Bone marrow (tissue), 2 donors: ENCODE measurements at places on chromosomes 4 and X.

GRCh38 chr4:140679576-140679975 is 76.6 kb downstream of the TBC1D9 start:
- no peak for DNase-seq

DNA sequence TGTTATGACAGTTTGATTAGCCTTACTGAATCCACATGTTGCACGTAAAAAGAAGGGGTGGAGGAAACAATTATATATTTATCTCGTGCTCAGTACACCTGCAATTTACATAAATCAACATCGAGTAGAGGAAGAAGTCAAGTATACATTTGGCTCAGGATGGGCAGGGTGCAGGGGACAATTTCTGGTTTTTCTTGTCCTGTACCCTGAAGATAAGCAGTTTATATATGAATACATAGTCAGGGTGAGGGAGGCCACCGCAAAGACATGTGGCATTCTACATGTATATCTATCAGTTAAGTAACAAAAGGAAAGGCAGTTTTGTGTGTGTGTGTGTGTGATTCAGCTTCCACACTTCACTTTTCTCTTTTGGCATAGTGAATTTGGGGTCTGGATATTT is 11.1 kb upstream of the EREG start:
- DNase-seq = no peak

DNA sequence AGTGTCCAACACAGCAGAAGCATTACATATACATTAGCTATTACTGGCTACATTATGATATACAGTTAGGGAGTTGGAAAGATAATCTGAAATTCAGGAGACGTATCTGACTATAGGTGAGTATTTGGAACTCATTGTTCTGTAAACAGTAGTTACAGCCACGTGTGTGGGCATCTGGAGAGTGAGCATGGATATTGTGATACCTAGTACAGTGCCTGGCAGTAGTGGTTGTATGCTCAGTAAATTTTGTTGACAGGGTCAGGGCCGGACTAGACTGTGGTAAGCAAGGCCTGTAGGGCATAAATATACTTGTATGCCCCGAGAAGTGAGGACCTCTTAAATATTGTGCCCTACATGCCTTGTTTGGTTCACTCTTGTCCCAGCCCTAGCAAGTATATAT is 2.9 kb downstream of the F9 start:
- no peak for DNase-seq

DNA sequence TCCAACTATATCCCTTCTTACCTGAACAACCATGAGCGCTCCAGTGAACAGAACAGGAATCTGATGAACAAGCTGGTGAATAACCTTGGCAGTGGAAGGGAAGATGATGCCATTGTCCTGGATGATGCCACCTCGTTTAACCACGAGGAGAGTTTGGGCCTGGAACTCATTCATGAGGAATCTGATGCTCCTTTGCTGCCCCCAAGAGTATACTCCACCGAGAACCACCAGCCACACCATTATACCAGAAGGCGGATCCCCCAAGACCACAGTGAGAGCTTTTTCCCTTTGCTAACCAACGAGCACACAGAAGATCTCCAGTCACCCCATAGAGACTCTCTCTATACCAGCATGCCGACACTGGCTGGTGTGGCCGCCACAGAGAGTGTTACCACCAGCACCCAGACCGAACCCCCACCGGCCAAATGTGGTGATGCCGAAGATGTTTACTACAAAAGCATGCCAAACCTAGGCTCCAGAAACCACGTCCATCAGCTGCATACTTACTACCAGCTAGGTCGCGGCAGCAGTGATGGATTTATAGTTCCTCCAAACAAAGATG is 870.2 kb downstream of the ADGRL3 start:
- DNase-seq = no peak

DNA sequence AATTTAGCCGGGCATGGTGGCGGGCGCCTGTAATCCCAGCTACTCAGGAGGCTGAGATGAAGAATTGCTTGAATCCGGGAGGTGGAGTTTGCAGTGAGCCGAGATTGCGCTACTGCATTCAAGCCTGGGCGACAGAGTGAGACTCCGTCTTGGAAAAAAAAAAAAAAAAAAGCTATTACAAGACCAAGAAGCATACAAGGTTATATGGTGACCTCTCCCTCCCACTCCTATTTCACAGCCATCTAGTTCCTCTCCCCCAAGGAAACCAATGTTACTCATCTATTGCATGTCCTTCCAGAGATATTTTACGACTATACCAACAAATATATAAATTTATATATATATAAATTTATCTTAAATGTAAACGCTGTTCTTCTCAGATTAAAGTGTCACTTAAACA is 3.2 kb downstream of the SLC9A7 start:
- no peak for DNase-seq

- DNase-seq = no peak
Measured at GRCh38 chrX:11733614-11734013, 24.4 kb upstream of the MSL3 start.

DNA sequence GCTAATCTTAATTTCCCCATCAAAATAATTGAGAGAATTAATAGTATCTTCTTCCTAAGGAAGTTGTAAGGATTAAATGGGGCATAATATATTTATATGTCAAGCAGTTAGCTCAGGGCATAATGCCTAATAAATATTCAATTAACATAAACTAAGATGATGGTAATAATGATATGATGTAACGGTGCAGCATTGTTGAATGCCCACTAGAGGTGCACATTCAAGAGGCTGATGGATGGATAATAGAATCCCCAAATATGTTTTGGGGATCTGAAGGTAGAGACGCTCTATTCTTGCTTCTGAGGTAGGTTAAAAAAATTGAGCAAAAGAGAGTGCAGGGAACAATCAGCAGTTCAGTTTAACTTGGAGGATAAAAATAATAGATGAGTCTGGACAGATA is 37.1 kb downstream of the ATOH1 start:
- DNase-seq = no peak

DNA sequence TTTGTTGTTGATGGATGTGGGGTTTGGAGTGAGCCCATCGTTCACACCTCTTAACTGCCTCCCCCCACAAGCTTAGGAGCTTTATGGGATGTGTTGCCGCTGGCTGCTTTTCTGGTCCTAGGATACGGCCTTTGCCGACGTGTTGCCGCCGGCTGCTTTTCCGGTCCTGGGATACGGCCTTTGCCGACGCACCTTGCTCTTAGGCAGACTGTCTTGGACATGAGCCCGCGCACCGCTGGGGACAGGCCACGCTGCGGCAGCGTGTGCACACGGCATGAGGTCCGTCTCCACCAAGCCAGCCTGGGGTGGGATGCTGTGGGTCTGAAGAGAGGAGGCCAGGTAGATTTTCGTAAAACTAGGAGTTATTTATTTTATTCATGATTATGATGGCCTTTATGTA is 14.2 kb downstream of the RGS12 start:
- DNase-seq = no peak

DNA sequence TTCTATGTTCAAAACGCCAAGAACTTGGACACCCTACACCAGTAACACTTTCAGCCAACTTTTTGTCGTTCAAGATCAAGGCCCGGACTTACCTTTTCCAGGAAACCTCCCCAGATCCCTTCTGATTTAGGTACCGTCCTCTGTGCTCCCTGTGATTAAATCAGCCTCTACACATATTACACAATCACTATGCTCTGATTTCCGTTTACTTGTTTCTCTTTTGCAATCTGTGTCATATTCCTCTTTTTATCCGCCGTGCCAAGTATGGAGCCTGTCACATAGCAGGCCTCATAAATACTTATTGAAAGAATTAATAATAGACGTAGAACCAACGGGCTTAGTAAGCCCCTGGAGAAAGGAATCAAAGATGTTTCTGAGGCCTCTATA is 722 bp upstream of the TMEM33 start:
- DNase-seq = no peak

DNA sequence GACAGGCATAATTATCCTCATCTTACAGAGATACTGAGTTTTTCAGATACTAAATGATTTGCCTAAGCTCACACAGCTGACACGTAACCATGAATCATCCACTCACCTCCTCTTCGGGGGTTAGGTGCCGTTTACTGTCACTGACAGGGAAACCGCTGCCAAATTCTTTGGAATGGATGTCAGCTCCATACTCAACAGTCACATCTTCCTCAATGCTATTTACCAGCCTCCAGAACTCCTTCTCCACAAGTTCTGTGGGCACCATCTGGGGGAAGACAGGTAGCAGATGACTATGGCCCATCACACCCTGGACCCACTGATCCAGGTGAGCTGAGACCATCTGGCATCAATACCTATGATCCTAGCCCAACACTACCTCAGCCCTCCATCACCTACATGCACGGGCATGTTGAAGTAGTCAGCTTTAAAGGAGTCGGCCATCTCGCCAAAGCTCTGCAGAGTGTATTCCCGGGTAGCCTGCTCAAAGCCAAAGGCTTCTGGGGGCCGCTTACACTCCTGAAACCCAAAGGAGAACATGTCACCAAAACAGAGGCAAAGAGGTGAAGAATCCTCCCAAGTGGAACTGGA is 13.5 kb downstream of the KDM5C start:
- DNase-seq = no peak

- DNase-seq = no peak
Measured at GRCh38 chr4:29079260-29079659, 1640.9 kb upstream of the PCDH7 start.

- no peak for DNase-seq
Measured at GRCh38 chrX:124280294-124280902, 52.1 kb upstream of the TEX13D start.

GRCh38 chrX:104315555-104315954 is 60.8 kb upstream of the ESX1 start:
- no peak for DNase-seq

GRCh38 chr4:139735381-139736273 is 70.0 kb downstream of the MGST2 start:
- DNase-seq = no peak
